ENCODE measurements at places on chromosomes 4 and X. TPM values are rescaled to one million over a fixed set of nuclear protein-coding genes. Genes with fewer than 3 reads are reported as not detected.
A peak's percentile ranks its signal among the peaks of the same experiment; 100 is the strongest.

- no peaks in the 10 kb centered on the region for H3K27me3 ChIP-seq
- peaks cover 46% of the 10 kb centered on the region for H3K4me1 ChIP-seq
- DNase-seq: no peak
- H3K36me3 ChIP-seq: peaks cover 20% of the 10 kb centered on the region
Observed at GRCh38 chr4:47493238-47494123, 8.4 kb downstream of the ATP10D start.

DNA sequence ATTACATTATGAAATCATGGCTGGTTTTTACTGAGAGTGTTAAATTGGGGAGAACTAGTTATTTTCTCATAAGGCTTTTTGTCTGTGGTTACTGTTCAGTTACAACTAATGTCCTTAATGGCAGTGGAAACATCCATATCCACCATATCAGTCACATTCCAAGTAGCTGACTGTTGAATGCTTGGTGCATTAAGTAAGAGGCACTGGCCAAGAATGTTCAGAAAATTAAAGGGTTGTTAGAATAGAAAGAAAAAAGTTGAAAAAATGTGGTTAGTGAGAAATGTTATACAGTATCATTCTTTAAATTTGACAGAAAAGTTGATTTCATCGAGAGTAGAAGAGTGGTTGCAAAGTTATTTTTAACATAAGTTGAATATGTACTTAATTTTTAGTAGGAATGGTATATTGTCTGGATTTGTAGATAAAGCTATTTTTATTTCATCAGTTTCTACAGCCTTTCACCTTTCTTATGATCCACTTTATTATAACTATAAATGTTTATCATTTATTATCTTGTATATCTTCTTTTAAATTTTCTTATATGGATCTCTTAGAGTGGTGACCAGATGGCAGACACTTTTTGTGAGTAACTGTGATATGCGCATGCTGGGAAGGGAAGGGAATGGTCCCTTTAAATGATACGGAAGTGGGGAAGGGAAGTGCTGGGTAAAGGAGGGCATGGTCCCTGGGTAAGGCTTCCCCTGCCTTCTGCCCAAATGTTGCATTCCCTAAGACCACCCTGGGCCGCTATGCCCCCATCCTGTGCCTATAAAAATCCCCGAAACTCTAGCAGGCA lies 2407.1 kb downstream of the ARAP2 start:
- no peak overlapping the region for H3K27ac ChIP-seq
- no peak for DNase-seq
- H3K4me3 ChIP-seq: no peak overlapping the region
- no peaks in the 10 kb centered on the region for H3K27me3 ChIP-seq
- no peaks in the 10 kb centered on the region for H3K36me3 ChIP-seq

- no peaks in the 10 kb centered on the region for H3K4me1 ChIP-seq
- H3K27me3 ChIP-seq: no peaks in the 10 kb centered on the region
- H3K27ac ChIP-seq: no peak overlapping the region
- DNase-seq: no peak
Observed at GRCh38 chr4:95066050-95066449, 308.3 kb downstream of the BMPR1B start.

DNA sequence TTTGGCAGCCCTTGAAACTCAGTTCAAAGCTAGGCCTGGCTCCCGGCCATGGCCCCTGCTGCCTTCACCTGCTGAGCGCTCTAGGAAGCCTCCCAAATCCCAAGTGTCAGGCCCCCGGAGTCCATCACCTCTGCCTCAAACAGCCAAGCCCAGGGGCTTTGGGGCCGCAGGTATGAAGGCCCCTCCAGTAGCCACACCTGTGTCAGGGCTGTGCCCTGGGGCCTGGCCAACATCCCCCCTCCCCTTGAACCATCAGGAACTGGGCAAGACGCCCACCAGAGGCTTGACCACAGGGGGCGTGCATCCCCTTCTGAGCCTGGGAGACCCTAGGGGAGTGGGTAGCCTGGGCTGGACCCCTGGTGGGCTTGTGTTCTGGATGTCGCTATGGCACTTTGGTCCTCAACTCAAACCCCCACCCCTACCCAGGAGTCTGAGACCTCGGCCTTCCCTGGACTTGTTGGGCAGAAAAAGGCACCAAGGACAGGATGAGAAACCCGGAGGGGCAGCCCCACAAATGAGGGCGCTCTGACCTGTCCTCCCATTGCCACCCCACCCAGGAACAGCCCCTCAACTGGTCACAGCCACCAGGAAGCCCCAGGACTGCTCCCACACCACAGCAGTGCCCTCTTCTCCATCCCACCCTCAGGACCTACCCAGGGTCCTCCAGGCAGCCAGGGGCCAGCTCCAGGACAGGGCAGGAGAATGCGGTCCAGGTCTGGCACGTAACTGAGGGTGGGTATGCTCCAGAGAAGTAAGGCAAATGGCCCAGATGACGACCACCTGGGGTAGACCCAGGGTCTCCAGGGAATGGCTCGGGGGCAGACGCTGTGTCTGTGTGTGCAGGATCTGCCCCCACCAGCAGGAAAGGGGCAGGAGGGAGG lies 4.2 kb upstream of the SLBP start:
- peak overlapping the region; percentile 99 for H3K27ac ChIP-seq
- H3K4me3 ChIP-seq: peak overlapping the region; percentile 20
- H3K27me3 ChIP-seq: no peaks in the 10 kb centered on the region
- peaks cover 30% of the 10 kb centered on the region for H3K4me1 ChIP-seq
- no peak for DNase-seq

HSFX3 gene
- not detected for polyA plus RNA-seq

GRCh38 chr4:174919886-174920423 lies 1.8 kb downstream of the ADAM29 start:
- no peaks in the 10 kb centered on the region for H3K4me1 ChIP-seq
- no peaks in the 10 kb centered on the region for H3K27me3 ChIP-seq
- H3K27ac ChIP-seq: no peak overlapping the region
- H3K36me3 ChIP-seq: no peaks in the 10 kb centered on the region
- H3K4me3 ChIP-seq: no peak overlapping the region

SMARCA1 gene
- 0.24 TPM for polyA plus RNA-seq

GRCh38 chr4:158333820-158334219 lies 123.5 kb downstream of the TMEM144 start:
- no peak overlapping the region for H3K27ac ChIP-seq
- no peak for DNase-seq
- no peaks in the 10 kb centered on the region for H3K4me1 ChIP-seq
- H3K36me3 ChIP-seq: no peaks in the 10 kb centered on the region
- H3K27me3 ChIP-seq: no peaks in the 10 kb centered on the region
- H3K4me3 ChIP-seq: no peak overlapping the region

DNA sequence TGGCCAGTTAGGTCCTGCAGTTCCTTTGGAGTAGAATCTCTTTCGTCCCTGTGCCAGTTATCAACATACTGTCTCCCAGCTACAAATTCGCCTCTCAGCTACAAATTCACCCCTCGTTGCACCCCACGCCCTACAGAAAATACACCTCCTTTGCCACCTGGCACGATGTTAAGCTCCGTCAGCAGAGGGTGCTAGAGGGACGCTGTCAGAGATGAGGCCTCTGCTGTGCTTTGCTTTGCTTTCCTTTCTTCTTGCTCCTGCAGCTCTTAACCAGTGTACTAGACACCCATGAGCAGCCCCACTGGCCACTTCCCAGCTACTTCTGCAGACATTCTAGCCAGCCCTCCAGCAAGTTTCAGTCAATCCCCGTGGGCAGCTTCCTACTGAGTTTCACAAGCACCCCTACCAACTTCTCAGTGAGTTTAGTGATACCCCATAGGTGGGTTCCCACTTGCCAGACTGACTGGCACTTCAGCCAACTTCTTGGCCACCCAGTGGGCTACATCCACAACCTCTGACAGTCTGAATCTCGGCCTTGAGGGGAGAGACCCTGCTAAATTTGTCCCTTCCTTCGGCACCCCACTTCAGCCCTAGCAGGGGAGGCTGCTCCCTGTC lies 21.8 kb downstream of the HAUS3 start:
- H3K27me3 ChIP-seq: no peaks in the 10 kb centered on the region
- peak overlapping the region; percentile 6 for H3K27ac ChIP-seq
- peaks cover 5% of the 10 kb centered on the region for H3K4me1 ChIP-seq
- no peak overlapping the region for H3K4me3 ChIP-seq
- peak; percentile 70 for DNase-seq

DNA sequence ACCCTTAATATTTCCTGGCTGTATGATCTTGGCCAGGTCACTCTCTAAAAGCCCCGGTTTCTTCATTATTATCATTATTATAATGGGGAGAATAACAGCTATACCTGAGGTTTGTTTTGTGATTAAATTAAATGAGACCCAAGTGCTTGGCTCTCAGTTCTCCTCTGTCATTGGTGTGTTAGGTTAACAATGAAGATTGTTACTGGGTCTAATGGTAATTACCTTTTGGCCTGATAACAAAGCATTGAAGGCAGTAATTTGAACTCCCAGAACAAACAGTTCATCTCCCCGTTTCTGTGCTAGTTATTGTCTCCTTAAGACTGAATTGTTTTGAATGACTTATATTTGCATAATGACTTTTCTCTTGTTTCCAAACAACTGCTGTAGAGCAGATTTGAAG lies 6.8 kb upstream of the ANAPC4 start:
- DNase-seq: no peak
- no peaks in the 10 kb centered on the region for H3K36me3 ChIP-seq
- H3K4me1 ChIP-seq: no peaks in the 10 kb centered on the region
- no peak overlapping the region for H3K4me3 ChIP-seq

DNA sequence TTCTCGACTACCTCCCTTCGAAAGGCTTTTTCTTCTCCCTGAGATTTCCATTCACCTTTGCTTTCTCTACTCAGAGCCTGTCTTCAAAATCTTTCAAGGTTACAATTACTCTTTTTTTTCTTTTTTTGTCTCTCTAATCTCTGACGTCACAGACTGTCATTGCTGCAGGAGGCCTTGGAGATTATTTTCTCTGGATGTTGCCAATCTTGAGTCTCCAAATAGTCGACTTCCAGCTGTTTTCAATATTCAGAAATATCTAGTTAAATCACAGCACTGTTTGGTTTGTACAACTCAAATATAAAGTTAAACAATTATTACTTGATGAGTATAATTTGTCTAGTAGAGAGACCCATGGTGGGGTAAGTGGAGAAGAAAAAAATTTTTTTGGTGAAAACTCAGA lies 359.0 kb upstream of the BOD1L1 start:
- no peaks in the 10 kb centered on the region for H3K4me1 ChIP-seq
- H3K27ac ChIP-seq: no peak overlapping the region
- no peaks in the 10 kb centered on the region for H3K36me3 ChIP-seq
- H3K4me3 ChIP-seq: no peak overlapping the region

GRCh38 chrX:40104630-40104984 lies 6.8 kb upstream of the BCOR start:
- peaks cover 4% of the 10 kb centered on the region for H3K27me3 ChIP-seq
- peaks cover 11% of the 10 kb centered on the region for H3K4me1 ChIP-seq
- H3K4me3 ChIP-seq: peak overlapping the region; percentile 67
- peak overlapping the region; percentile 54 for H3K27ac ChIP-seq
- no peaks in the 10 kb centered on the region for H3K36me3 ChIP-seq
- DNase-seq: peak; percentile 24

GRCh38 chrX:136822337-136823095 lies 41.8 kb upstream of the ARHGEF6 start:
- DNase-seq: no peak
- no peak overlapping the region for H3K4me3 ChIP-seq
- H3K27me3 ChIP-seq: no peaks in the 10 kb centered on the region
- H3K27ac ChIP-seq: no peak overlapping the region

- H3K36me3 ChIP-seq: peaks cover 22% of the 10 kb centered on the region
- H3K27me3 ChIP-seq: no peaks in the 10 kb centered on the region
- peak overlapping the region; percentile 18 for H3K27ac ChIP-seq
- DNase-seq: no peak
Observed at GRCh38 chr4:83209419-83209818, 75.2 kb downstream of the COQ2 start.

BTC gene
- polyA plus RNA-seq: not detected

GRCh38 chrX:106905064-106905708 lies 2.0 kb upstream of the RIPPLY1 start:
- no peak overlapping the region for H3K4me3 ChIP-seq
- no peak for DNase-seq
- no peaks in the 10 kb centered on the region for H3K4me1 ChIP-seq

DNA sequence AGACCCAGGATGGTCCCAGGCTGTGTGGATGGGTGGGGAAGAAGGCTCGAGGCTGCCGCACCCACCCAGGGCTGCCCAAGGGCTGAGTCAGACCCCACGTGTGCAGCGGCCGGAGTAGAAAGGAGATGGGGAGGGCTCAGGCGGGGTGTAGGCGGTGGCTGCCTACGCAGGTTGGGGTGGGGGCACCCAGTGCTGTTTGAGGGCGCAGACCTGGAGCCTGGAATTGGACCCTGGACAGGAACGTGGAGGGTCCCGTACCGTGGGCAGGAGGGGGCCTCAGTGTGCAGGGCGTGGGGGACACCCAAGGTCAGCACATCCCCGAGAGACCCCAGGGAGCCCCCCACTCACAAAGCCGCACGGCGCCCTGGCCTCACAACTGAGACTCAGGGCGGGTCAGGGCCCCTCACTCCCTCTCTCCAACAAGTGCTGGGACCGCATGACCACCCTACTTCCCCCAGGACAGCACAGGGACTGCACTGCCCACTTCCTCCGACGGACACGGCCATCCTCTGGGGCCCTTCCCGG lies 79.9 kb downstream of the FAM53A start:
- H3K27me3 ChIP-seq: peaks cover 8% of the 10 kb centered on the region
- no peak for DNase-seq
- no peaks in the 10 kb centered on the region for H3K36me3 ChIP-seq

- H3K4me1 ChIP-seq: no peaks in the 10 kb centered on the region
- no peak for DNase-seq
- no peaks in the 10 kb centered on the region for H3K27me3 ChIP-seq
- H3K36me3 ChIP-seq: no peaks in the 10 kb centered on the region
- no peak overlapping the region for H3K27ac ChIP-seq
- no peak overlapping the region for H3K4me3 ChIP-seq
Observed at GRCh38 chr4:20391198-20391597, 139.5 kb downstream of the SLIT2 start.

MAGED1 gene
- polyA plus RNA-seq: 64.6 TPM

DNA sequence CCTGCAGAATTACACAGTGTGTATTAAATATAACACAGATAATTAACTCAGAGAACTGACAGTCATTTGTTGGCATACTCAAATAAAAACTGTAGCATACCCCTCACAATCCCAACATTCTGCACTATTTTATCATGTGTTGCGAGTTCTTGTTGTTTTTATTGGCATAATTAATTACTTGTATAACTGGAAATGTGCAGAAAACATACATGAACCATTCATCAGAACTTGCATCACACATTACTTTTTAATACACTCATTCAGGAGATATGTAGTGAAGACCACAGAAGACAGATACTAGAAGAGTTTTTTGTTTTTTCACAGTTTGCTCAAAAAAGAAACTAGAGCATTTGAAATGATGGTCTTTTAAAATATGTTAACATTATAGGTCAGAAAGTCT lies 74.6 kb upstream of the NEIL3 start:
- no peak for DNase-seq
- H3K4me3 ChIP-seq: no peak overlapping the region
- H3K27me3 ChIP-seq: no peaks in the 10 kb centered on the region
- H3K4me1 ChIP-seq: no peaks in the 10 kb centered on the region

DNA sequence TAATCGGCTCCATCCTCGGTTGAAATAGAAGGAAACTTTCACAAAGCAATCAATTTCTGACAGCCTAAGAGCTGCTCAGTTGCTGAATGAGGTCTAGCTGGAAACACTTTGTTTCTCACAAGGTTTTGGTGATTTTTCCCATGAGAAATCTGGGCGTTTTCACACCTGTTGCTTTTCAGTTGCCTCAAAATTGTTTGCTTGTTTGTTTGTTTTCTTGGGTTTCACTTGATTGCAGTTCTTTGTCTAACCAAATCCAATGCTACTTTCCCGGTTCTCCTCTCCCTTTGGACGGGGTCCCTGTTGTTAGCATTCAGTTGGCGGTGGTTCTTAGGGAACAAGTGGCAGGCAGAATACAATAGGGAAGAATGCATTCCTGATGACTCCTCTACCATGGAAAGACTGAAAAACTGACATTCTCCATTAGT lies 135.5 kb downstream of the PALLD start:
- H3K27ac ChIP-seq: no peak overlapping the region
- H3K4me1 ChIP-seq: peaks cover 14% of the 10 kb centered on the region
- no peak for DNase-seq
- peaks cover 69% of the 10 kb centered on the region for H3K27me3 ChIP-seq
- H3K36me3 ChIP-seq: peaks cover 5% of the 10 kb centered on the region
